ENCODE measurements at places on chromosomes 11 and 22.
A peak's percentile ranks its signal among the peaks of the same experiment; 100 is the strongest.

DNA sequence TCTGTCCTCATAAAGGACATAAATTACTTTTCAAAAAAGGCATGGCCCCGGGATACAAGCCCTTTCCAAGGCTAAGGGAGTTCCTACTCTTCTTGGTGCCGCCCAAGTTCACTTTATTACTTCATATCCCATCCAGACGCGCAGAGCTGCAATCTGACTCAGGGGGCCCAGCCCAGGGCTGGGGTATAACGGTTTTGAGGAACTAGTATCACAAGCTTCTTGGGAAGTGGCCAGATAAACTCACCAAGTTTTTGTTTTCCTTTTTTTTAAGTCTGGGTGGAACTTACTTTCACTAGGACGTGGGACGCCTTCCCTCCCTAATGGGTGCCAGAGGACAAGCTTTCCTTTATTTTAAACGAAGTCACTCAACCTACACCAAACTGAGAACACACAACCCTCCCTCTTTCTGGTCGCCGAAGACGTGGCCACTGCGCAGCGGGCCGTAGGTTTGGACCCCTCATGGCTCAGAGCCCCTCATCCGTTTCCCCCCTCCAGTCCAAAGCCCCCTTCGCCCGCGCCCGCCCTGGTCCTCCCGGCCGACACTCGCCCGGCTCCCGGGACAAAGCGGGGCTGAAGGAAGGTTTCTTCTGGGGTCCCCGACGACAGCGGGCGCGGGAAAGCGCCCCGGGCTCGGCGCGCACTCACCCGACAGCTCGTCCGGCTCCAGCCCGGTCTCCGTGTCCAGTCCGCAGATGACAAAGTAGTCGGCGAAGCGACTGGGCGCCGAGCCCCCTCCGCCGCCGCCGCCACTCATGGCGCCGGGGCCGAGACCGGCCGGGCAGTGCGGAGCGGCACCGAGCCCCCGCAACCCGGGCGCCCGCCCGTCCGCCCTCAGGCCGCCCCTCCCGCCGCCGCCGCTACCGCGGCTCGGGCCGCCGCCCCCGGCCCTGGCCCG lies 587 bp downstream of the DENND5A start:
- DNase-seq = peak; percentile 91

DNA sequence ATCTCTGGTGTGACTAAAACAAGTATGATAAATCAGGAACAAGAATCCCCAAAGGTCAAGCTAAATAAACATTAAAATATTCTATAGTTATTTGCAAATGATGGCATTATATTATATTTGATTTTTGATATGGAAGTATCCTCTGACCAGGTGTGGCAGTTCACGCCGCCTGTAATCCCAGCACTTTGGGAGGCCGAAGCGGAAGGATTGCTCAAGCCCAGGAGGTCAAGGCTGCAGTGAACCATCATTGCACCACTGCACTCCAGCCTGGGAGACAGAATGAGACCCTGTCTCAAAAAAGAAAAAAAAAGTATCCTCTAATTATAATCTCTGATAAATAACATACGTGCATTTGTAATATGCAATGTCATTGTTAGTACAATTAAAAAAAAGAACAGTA lies 6.6 kb upstream of the POU2AF3 start:
- DNase-seq = no peak

DNA sequence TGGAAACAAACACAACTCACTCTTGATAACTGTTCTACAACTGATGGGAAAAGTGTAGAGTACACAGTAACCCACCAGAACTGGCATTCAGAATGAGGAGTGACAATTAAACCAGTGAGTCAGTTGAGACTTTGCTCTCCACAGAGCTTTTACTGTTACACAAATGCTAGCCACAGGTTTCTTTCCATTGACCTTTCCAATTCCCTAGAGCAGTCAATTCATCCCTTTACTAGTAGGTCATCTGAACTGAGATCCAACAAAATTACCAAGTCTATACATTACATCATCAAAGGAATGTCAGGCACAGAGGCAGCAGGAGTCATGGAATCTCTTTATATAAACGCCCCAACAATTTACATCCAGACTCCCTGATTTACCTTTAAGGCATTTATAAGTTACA lies 65.9 kb downstream of the PHF21A start:
- peak; percentile 83 for DNase-seq

GRCh38 chr11:132490978-132491377 lies 1041.3 kb downstream of the OPCML start:
- no peak for DNase-seq

DNA sequence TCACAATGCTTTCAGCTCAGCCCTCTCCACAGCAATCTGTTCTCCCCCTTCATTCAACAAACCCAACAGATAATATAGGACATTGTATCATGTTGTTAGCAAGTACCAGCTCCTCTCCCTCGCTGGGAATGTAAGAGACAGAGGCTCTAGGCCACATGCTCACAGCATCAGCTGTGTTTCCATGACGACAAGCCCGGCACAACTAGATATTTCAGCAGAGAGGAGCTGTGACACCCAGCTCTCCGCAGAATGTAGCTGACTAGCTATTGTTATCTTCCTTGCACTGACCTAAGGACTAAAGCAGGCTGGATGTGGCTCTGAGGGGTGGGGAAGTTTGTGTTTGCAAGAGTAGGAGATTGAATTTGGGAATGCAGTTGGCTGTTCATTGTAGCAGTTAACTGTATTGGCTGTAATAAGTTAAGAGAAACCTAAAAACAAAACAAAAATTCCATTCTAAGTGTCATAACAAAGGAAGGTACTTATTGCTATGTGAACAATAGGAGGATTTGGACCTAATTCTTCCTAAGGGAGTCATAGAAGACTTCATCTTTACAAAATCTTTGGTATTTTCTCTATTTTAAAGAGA lies 28.0 kb upstream of the RRAS2 start:
- peak; percentile 83 for DNase-seq

DNA sequence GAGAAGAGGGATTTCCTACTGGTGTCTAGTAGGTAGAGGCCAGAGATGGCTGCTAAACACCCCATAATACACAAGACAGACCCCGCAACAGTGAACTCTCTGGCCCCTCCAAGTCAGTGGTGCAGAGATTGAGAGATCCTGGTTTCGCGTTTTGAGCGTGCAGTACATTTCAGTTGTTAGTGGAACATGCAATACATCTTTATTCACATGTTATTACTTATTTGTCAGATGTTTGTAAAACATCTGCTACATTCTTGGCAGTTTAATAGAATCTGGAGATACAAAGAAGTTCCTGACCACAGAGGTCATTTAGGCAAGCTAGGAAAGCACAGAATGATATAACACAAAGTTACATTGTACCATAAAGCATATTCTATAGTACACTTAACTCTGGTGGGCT lies 41.5 kb downstream of the ST3GAL4 start:
- no peak for DNase-seq

DNA sequence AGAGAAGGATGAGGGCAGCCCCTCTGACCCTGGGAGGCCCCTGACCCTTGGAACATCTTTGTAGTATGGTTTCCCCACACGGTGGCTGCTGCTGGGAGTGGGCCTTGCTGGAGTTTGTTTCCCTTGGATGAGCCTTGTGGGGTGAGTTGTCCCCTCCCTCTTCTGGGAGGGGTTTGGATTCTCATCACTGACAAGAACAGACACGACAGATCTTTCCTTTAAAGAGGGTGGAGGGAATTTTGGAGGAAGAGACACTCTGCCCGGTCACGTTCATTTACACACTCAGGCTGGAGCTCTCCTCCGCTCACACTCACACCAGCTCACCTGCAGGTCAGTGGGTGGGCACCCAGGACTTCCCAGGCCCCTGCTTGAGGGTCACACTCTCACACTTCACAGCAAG lies 31.7 kb downstream of the POU2F3 start:
- no peak for DNase-seq

DNA sequence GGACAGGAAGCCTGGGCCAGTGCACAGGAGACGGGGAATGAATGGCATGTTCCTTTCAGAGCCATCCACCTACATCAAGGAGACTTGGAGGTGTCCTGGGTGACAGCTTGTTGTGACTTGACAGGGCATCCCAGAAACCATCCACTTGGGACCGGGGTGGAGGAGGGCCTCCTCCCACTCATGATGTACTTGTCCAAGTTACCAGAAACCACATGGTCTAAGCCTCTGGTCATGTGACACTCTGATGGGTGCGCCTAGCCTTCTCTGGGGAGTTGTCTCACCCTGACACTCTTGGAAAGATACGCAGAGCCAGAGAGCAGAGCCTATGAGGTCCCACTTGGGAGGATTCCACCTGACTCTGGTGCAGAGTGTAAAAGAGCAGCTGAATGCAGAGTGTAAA lies 21.6 kb upstream of the FXYD6 start:
- DNase-seq = no peak
